ENCODE measurements at places on chromosomes 13 and 19.

GRCh38 chr13:33119856-33120543, 103.8 kb downstream of the KL start:
- no peak for DNase-seq

- no peak for DNase-seq
Measured at GRCh38 chr13:48400850-48401291, 12.0 kb downstream of the LPAR6 start.

DNA sequence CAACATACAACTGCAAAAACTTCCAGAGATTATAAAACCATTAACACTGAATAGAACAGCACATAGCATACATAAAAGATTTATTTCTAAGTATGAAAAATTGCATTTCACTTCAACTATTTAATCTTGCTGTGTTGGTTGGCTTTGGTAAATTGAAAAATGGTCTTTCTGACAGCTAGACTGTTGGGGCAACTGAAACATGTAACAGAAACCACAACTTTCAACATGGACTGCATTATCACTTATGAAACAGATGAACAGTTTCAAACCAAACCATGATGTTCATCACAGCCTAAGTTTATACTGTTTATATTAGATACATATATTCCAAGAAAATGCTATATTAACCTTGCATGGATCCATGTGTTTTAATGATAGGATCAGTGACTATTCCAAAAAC, 324.1 kb upstream of the PCDH9 start:
- DNase-seq = no peak

GRCh38 chr19:41591951-41592562, 16.1 kb downstream of the CEACAM21 start:
- DNase-seq = no peak

DNA sequence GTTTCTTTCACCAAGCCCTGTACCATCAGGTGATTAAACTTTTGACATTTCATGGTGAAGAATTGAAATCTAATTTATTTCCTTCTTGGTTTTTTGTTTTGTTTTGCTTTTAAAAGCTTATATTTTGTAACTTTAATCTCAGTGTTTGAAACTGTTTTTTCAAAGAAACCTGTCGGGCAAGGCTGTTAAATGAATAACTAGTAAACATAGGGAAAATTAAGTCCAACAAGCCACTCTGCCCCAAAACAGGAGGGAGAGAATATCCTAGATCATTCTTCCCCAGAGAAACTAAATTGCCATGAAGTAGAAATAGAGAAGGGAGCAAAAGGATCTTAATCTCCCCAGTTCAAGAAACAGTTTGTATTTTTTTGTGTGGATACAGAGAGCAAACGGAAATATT, 98.2 kb downstream of the FREM2 start:
- DNase-seq = no peak

GRCh38 chr13:100158569-100158968, 69.7 kb downstream of the PCCA start:
- DNase-seq = no peak

DNA sequence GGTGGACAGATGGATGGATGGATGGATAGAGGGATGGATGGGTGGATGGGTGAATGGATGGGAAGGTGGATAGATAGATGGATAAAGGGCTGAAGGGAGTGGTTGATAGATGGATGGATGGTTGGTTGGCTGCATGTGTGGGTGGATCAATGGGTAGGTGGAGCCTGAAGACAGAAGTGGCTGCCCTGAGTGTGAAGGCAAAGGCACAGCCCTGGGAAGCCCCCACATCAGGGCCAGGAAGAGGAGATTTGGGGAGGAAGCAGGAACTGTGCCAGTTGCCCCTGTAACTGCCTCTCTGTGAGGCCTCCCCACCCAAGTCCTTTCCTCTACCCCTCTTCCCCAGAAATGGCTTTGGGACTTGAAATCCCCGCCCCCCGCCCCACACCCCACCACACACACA, 43.4 kb upstream of the NFIC start:
- no peak for DNase-seq

- no peak for DNase-seq
Measured at GRCh38 chr19:40442328-40443130, 1.6 kb downstream of the SERTAD3 start.

GRCh38 chr19:4844348-4845179, 13.1 kb upstream of the TICAM1 start:
- DNase-seq = no peak

DNA sequence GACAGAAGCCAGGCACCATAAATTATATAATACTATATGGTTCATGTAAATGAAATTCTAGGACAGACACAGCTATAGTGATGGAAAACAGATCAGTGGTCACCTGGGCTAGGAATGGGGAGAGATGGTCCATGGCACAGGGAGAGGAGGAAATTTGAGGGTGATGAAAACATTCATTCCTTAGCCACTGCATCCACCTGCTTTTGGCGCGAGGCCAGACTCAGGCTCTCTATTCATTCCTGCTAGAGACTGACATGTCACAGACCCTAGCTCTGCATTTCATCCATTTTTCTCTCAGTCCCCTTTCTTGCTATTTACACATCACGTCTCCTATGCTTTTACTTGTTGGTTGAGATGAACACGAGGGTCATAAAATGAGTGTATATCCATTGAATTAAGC, 628.3 kb upstream of the SLC10A2 start:
- no peak for DNase-seq

- no peak for DNase-seq
Measured at GRCh38 chr13:78587395-78587794, 16.0 kb downstream of the POU4F1 start.

DNA sequence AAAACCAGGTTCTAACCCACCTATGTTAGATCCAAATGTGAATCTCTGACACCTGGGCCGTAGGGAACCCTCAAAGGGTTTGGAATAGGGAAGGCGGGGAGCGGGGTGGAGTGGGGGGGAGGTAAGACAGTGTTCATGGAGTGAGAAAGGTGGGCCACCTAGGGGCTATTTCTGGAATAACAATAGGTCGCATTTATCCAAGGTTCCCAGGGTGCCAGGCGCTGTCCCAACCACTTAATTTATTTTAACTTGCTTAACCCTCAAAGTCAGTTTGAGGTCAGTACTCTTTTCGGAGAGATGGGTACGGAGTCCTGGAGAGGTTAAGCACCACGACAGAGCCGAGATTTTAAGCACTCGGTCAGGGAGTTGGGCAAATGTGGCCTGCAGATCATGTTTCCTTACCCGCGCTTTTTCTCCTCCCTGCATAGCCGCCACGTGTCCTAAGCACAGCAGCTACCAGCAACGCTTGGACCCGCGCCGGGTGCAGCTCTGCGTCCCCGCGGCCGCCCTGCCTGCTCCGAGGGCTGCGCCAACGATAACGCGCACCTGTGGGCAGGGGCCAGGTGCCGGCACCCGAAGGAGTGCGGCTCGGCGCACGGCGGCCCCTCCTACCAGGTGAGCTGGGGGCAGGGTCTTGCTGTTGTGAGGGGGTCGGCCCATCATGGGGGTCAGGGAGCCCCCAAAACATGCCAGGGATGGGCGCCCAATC, 25.0 kb upstream of the FXYD3 start:
- DNase-seq = peak; percentile 29

- no peak for DNase-seq
Measured at GRCh38 chr13:39378306-39378705, 224.7 kb downstream of the LHFPL6 start.

- no peak for DNase-seq
Measured at GRCh38 chr13:43376596-43376995, 353.2 kb downstream of the DNAJC15 start.

DNA sequence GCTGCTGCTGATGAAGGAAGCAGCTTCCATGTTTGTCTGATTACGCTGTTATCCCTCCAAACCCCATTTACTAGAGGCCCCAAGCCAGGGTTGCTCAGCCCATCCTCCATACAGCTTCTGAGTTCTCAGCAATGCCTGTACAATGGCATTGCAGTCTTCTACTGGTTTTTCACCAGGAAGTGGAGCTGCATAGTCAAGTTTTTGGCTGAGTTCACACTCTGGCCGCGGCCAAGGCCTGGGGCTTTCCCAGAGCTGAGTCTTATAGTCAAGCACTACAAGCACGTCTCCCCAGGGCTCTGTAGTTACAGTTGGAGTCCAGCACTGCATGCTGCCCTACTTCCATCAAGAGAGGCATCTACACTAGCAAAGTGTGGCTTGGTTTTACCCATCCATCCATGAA, 182.5 kb downstream of the POU4F1 start:
- no peak for DNase-seq

DNA sequence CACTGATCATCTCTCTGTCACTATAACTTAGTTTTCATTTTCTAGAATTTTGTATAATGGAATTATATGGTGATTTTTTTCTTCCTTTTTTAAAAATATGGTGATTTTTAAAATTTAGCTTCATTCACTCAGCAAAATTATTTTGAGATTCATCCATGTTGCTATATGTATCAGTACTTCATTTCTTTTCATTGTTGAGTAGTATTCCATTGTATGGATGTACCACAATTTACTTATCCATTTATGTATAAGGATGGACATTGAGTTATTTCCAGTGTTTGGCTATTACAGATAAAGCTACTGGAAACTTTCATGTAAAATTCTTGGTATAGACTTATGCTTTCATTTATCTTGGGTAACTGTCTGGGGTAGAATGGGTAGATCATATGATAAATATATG, 12.8 kb downstream of the ZNF546 start:
- DNase-seq = no peak

GRCh38 chr13:44072536-44072935, 192.8 kb downstream of the LACC1 start:
- DNase-seq = no peak

GRCh38 chr19:1261538-1261797, 7.7 kb upstream of the CIRBP start:
- DNase-seq = no peak

DNA sequence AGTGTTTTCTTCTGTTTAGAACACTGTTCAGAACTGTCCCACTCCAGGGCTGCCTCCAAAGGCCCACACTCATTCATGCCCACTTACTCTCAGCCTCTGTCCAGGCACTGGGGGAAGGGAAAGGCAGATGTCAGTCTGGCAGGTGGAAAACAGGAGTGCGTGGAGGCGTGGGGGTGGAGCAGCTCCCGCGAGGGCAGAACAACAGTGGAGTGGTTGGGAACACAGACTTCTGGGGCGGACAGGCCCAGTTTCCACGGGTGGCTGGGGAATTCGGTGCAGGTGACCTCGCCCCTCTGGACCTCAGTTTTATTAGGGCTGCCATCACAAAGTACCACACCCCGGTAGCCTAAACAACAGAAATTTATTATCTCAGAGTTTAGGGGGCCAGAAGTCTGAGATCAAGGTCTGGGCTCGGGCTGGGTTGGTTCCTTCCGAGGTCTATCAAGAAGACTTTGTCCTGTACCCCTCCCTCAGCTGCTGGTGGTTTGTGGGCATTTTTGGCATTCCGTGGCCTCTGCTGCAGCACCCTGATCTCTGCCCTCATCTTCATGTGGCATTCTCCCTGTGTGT, 59.7 kb downstream of the SIPA1L3 start:
- no peak for DNase-seq

DNA sequence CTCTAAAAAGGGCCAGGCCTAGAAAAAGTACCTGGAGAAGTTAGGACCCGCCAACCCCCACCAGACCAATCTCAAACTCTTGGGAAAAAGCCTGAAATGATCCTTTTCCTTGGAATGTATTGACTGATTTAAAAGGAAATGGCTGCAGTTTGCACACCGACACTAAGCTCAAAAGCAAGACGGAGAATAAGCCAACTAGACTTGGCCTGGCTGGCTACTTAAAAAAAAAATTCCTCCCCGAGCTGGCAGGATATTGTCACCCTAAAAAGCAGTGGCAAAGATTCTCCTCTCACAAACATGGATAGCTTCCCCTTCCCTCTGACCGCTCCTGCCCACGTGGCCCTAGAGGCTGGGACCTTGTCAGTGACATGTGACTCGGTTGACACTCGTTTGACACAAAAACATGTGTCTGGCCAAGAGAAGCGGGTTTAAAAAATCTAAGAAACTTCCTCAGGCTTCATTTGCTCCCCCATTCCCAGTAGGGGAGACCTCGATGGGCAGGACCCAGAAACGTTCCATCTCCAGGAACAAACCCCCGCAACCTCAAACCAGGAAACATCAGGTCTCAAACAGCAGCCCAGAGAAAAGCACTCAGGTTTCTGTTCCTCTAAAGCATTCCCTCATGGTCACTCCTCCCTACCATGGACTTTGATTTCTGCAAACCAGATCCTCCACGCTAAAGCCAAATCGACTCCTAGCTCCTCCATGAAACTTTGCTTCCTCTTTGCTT, 1.3 kb downstream of the RFX1 start:
- DNase-seq = no peak

- DNase-seq = no peak
Measured at GRCh38 chr13:37409756-37410155, 188.8 kb downstream of the POSTN start.

DNA sequence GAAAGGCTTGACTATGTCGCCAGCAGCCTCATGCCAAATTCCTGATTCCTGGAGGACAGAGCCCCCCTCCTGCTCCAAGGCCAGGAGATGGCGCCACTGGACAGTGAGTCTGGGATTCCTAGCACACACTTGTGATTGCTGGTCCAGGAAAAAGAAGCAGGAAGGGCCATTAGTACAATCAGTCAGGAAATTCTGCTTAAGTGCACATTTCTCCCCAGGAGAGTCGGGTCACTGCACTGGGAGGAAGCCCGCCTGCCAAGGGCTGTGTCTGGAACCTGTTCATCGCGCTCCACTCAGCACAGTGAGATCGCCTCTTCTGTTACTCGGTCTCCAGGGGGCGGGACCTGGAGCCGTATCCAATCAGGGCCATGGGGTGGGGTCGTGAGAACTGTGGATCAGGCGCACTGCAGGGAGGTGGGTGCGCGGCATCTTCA, 65.1 kb downstream of the ZNF823 start:
- DNase-seq = no peak

DNA sequence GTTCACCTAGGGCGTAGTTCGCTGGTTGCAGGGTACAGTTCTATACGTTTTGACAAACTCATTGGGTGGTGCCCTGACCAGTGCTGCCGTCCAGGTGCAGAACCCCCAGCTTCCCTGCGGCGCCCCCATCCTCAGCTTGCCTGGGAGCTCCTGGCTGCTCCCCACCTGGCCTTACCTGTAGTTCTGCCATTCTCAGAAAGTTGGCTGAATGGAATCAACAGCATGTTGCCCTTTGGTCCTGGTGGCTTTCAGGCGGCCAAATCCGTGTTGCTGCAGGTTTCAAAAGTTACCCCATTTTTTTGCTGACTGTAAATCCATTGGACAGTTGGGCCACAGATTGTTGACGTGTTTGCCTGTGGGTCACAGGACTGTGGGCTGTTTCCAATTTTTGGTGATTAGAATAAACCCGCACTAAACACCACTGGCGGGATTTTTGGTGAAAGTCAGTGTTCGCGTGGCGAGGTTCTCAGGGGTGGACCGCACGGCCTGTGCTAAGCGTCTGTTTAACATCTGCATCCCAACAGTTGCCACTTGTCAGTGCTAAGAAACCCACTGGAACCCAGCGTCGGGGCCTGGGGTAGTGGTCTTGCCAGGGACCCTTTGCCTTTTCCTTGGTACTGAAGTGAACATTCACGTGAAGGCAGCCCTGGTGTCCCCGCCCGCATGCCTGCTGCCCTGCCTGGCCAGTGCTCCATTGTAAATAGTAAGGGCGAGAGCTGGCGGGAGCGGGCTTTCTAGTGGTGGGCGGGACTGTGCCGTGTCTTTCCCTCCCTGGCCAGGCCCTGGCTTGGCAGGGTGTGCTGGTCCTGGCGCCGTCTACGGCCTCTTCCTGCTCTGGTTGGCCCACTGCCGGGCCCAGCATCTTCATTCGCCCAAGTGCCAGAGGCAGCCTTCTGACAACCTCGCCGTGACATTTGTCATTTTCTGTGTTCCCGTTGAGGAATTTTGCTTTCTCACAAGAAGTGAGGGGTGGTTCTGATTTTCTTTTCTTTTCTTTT, 3.3 kb downstream of the DOT1L start:
- DNase-seq = no peak
